ENCODE measurements at places on chromosomes 1 and 21. TPM values are rescaled to one million over a fixed set of nuclear protein-coding genes. Genes with fewer than 3 reads are reported as not detected.

GRCh38 chr1:182351790-182352364 lies 39.7 kb downstream of the GLUL start:
- no peak for DNase-seq
- no peaks in the 10 kb centered on the region for H3K27me3 ChIP-seq
- no peaks in the 10 kb centered on the region for H3K4me1 ChIP-seq
- H3K36me3 ChIP-seq = no peaks in the 10 kb centered on the region

- H3K4me1 ChIP-seq = peaks cover 39% of the 10 kb centered on the region
- H3K27ac ChIP-seq = peak overlapping the region; percentile 97
- no peak for DNase-seq
These were observed 1.7 kb upstream of the ADAMTS4 start for GRCh38 chr1:161200421-161200991.

GRCh38 chr1:214234635-214235025 lies 46.3 kb upstream of the SMYD2 start:
- peak overlapping the region; percentile 42 for H3K27ac ChIP-seq
- no peak overlapping the region for H3K4me3 ChIP-seq
- no peaks in the 10 kb centered on the region for H3K36me3 ChIP-seq

GRCh38 chr1:237814319-237814924 lies 76.3 kb downstream of the ZP4 start:
- H3K27me3 ChIP-seq = no peaks in the 10 kb centered on the region
- H3K4me3 ChIP-seq = no peak overlapping the region
- no peak for DNase-seq
- no peak overlapping the region for H3K27ac ChIP-seq
- no peaks in the 10 kb centered on the region for H3K4me1 ChIP-seq
- no peaks in the 10 kb centered on the region for H3K36me3 ChIP-seq

DNA sequence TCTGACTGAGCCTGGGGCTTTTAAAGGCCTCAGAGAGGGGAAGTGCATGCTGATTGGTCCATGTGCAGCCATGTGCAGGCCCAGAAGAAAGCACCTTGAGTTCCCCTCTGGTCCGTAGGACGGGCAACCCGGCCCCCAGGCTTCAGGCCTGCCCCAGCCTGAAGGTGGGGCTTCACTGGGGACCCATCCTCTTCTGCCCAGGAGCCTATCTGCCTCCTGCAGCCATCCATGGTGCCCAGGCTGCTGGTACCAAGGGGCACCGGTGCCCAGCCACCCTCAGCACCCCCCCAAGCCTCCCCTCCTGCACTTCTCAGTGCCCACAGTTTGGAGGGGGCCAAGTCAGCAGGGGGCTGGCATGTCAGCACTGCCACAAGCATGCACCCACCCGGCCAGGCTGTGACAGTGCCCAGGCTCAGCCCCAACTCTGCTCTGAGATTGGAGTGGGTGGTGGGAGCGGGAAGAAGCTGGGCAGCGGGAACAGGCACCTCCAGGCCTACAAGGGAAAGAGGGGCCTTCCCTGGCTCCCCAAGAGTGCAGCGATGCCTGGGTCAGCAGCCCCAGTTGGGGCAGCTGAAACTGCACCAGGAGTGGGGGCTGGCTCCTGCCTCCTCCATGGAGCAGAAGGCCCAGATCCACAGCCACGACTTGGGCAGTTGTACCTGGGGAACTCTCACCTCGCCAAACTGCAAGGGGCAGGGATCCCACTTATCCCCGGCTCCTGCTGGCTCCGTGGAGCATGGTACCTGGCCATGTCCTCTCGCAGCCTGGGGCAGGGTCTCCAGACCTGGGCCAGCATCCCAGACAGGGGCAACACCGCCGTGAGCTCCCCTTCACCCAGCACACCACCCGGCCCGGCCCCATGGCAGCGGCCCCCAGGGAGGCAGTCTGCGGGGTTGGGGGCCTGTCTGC lies 11.7 kb downstream of the COL6A2 start:
- no peak overlapping the region for H3K4me3 ChIP-seq
- DNase-seq = peak; percentile 63
- no peak overlapping the region for H3K27ac ChIP-seq

- peaks cover 40% of the 10 kb centered on the region for H3K27me3 ChIP-seq
- H3K36me3 ChIP-seq = no peaks in the 10 kb centered on the region
- no peak for DNase-seq
These were observed 457.7 kb upstream of the RUNX1 start for GRCh38 chr21:35506771-35507170.

GRCh38 chr1:184843732-184844495 lies 89.3 kb upstream of the EDEM3 start:
- no peak overlapping the region for H3K27ac ChIP-seq
- no peaks in the 10 kb centered on the region for H3K36me3 ChIP-seq
- H3K4me1 ChIP-seq = no peaks in the 10 kb centered on the region
- no peak for DNase-seq
- H3K4me3 ChIP-seq = no peak overlapping the region

DNA sequence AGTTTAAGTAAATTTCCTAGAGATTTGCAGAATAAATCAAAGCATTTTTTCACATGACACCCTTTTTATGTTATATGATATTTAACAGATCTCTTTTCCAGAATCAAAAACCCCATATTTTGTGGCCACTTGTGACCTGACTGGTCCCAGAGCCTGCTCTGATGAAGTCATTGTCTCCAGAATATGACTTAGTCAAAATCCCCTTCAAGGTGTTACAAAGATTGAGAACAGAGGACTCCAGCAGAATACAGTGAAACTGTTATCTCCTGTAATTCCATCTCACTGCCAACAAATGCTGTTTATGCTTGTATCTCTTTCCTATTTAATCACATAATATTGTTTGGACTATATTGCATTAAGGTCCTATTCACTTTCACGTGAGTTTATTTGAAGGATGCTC lies 25.6 kb downstream of the RGS1 start:
- no peaks in the 10 kb centered on the region for H3K4me1 ChIP-seq
- no peak for DNase-seq
- H3K27me3 ChIP-seq = no peaks in the 10 kb centered on the region
- H3K4me3 ChIP-seq = no peak overlapping the region
- no peak overlapping the region for H3K27ac ChIP-seq

DNA sequence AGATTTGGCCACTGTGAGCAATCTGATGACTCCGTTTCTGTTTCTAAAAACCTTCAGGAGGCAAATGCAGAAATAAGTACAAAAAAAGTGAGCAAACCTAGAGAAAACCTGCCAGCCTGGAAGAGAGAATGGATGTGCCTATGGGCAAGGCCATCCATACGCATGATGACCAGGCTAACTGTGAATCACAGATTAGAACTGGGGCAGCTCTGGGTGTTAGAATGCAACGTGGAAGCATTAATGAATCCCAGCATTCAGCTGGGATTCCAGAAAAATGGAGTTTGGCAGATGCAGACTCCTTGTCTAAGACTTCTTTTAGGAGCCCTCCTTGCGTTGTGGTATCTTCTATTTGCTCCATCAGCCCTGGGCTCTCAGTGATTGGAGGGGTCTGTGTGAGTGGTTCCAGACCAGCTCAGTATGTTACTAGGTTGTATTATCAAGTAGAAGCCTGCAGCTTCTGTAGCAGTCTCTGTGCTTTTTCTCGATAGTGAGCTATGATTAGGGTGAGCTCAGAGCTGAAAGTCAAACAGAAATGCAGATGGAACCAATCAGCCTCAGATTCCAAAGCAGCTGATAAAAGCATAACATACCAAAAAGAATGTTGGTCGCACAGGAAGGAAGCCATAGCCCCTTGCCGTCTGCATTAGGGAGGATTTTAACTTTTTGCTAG lies 154.0 kb downstream of the PSMG1 start:
- peak overlapping the region; percentile 63 for H3K27ac ChIP-seq
- H3K36me3 ChIP-seq = no peaks in the 10 kb centered on the region
- H3K27me3 ChIP-seq = no peaks in the 10 kb centered on the region
- H3K4me3 ChIP-seq = peak overlapping the region; percentile 47

GRCh38 chr21:35249636-35250035 lies 200.5 kb upstream of the RUNX1 start:
- no peaks in the 10 kb centered on the region for H3K36me3 ChIP-seq
- H3K27me3 ChIP-seq = no peaks in the 10 kb centered on the region
- H3K4me1 ChIP-seq = peaks cover 5% of the 10 kb centered on the region
- no peak for DNase-seq
- H3K4me3 ChIP-seq = no peak overlapping the region

- H3K4me1 ChIP-seq = peaks cover 12% of the 10 kb centered on the region
- no peak overlapping the region for H3K4me3 ChIP-seq
- H3K36me3 ChIP-seq = peaks cover 4% of the 10 kb centered on the region
- DNase-seq = no peak
- peak overlapping the region; percentile 100 for H3K27ac ChIP-seq
These were observed 2.4 kb upstream of the C1orf116 start for GRCh38 chr1:207034998-207035397.

DNA sequence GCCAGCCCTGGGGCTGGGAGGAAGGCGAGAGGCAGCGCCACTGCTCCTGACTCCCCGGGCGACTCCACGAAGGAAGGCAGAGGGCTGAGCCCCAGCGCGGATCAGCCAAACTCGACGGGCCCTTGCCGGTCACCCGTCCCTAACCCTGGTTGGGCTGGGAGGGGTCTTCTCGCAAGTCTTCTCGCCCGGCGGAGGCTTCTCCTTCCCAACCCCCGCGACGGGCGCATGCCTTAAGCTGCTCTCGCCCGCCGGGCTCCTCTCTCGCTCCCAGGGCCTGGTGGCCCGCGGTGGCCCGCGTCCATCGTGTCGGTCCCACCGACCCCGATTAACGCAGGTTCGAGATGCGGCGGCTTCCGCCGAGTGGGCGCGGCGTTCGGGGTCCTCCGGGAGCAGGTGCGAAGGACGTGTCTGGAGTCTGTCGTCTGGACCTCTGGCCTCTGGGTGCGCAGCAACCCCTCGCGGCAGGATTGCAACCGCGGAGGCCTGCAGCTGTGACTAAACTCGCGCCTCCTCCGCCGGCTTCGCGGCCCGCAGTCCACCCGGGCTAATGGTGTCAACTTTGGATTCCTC lies 29.0 kb upstream of the PPM1J start:
- H3K27me3 ChIP-seq = peaks cover 72% of the 10 kb centered on the region
- H3K27ac ChIP-seq = no peak overlapping the region
- H3K4me3 ChIP-seq = no peak overlapping the region

DNA sequence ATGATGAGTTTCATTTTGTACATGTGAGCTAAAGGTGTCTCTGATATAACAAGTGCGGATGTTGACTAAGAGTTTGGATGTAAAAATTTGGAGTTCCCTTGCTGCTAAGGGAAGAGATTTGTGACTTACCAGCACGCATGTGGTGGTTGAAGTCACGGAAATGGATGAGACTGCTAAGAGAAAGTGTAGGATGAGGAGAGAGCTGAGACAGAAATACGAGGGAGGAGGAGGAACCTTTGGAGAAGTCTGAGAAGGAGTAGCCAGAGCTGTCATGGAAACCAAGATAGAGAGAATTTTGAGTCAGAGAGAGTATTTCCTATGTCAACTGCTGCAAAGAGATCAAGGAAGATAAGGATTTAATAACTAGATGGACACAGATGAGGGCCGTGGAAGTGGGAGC lies 106.5 kb upstream of the COL24A1 start:
- no peak for DNase-seq
- H3K4me3 ChIP-seq = no peak overlapping the region
- H3K27me3 ChIP-seq = no peaks in the 10 kb centered on the region
- no peaks in the 10 kb centered on the region for H3K4me1 ChIP-seq

GRCh38 chr1:168583571-168583970 lies 7.2 kb downstream of the XCL1 start:
- peaks cover 10% of the 10 kb centered on the region for H3K4me1 ChIP-seq
- DNase-seq = no peak
- H3K4me3 ChIP-seq = no peak overlapping the region

DNA sequence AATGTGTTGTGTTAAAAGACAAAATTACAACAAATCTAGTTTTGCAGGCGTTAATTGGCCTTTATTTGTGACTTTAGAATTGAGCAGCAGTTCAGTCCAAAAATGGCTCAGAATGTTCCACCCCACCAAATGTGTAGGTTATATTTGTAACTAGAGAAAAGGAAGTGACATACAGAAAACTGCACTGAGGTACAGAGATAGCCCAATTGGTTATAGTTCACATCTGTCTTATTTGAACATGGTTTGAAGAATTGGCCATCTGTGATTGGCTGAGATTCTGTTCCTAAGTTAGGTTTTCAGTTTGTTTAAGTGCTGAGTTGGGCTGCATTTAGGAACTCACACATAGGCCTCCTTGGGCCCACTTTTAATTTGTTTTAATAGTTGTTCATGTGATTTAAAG lies 12.0 kb upstream of the FMO2 start:
- peaks cover 4% of the 10 kb centered on the region for H3K36me3 ChIP-seq
- H3K4me3 ChIP-seq = no peak overlapping the region
- DNase-seq = no peak
- no peak overlapping the region for H3K27ac ChIP-seq
- H3K27me3 ChIP-seq = no peaks in the 10 kb centered on the region
- H3K4me1 ChIP-seq = no peaks in the 10 kb centered on the region

DNA sequence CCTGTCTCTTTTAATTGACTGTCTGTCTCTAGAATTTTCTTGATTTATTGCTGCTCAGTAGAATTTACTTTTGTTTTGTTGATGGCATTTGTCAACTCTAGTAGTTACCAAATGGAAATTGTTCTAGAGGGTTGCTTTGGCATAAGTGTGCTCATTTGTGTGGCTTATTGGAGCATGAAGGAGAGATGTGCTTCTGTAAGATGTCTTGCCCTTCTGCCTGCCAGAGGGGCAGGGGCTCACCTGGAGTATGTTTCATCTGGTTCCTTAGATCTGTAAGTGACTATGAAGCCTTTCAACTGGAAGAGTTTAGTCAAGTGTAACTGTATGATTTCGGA lies 345.5 kb downstream of the DISC1 start:
- no peak overlapping the region for H3K27ac ChIP-seq
- no peak overlapping the region for H3K4me3 ChIP-seq
- no peak for DNase-seq
- no peaks in the 10 kb centered on the region for H3K27me3 ChIP-seq

DNA sequence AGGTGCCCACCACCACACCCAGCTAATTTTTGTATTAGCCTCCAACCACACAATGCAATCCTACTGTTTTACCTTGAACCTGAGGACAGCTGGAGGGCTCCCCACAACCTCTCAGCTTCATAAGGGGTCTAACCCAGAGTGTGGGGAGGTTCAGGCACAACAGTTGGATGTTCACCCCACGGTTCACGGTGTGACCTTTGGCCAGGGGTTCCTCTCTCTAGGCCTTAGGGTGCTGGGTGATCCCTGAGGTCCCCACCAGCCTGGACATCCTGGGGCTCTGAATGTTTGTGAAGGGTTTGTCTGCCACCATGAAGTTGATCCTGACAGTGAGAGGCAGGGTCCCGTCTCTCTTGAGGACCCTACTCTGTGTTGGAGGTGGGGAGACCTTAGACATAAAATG lies 3.9 kb downstream of the ACOT11 start:
- H3K36me3 ChIP-seq = peaks cover 3% of the 10 kb centered on the region
- no peak overlapping the region for H3K4me3 ChIP-seq
- no peak for DNase-seq
- H3K27me3 ChIP-seq = peaks cover 3% of the 10 kb centered on the region
- peaks cover 13% of the 10 kb centered on the region for H3K4me1 ChIP-seq

Gene LRRC38
- total RNA-seq = 2.6 TPM

Gene GSTM1
- 6.6 TPM for total RNA-seq

Gene BACH1
- total RNA-seq = 90.5 TPM

Gene TBX19
- 1.6 TPM for total RNA-seq

Gene SPRR2F
- total RNA-seq = 5.1 TPM

Gene PLA2G2A
- total RNA-seq = 26.1 TPM

Gene CYP4A22
- total RNA-seq = not detected
